Activated naive CD4-positive, alpha-beta T cell (primary cell): ENCODE measurements at places on chromosomes 6 and 20.

- no peak for DNase-seq
Measured at GRCh38 chr20:32664678-32665159, 9.0 kb downstream of the C20orf203 start.

DNA sequence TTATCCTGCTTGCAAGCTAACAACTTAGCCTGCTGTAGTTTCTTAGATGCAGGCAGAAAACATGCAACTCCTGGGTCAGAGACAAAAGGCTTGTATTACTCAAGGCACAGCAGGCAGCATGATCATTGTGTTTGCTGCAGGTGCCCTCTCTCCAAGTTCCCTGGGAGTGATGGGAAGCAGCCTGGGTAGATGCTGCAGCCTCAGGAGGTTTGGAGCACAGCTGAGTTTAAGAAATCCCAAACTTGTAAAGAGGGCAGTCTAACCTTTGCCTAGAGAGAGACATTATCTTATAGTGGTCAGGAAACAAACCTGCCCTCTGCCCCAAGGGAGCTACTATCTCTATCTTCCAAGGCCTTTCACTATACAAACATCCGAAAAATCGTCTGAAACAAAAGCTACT, 61.1 kb downstream of the PFDN4 start:
- DNase-seq: no peak

DNA sequence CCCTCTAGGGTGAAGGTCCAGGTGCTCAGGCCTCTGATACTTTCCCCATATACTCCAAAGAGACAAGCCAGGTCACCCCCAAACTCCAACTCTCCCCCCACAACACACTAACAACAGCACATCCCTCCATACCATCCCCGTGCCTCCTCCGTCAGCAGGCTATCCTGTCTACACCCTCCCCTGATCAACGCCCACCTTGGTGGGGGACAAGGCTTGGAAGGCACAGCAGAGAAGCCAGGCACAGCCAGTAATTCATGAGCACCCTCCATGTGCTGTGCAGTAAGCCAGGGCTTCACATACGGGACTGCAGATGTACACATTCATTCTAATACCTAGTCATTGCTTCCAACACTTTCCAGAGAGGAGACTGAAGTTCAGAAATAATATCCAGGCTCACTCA, 57.6 kb downstream of the TRERF1 start:
- DNase-seq: no peak

GRCh38 chr6:139638179-139638941, 263.9 kb upstream of the CITED2 start:
- DNase-seq: no peak

- DNase-seq: no peak
Measured at GRCh38 chr6:122098201-122098678, 301.2 kb upstream of the HSF2 start.

GRCh38 chr6:150537491-150537890, 62.2 kb upstream of the PLEKHG1 start:
- DNase-seq: no peak

GRCh38 chr20:31516651-31517050, 2.4 kb downstream of the HM13 start:
- no peak for DNase-seq

GRCh38 chr6:4379958-4380357, 244.6 kb upstream of the ECI2 start:
- no peak for DNase-seq

- no peak for DNase-seq
Measured at GRCh38 chr20:62056377-62056776, 9.3 kb downstream of the TAF4 start.

DNA sequence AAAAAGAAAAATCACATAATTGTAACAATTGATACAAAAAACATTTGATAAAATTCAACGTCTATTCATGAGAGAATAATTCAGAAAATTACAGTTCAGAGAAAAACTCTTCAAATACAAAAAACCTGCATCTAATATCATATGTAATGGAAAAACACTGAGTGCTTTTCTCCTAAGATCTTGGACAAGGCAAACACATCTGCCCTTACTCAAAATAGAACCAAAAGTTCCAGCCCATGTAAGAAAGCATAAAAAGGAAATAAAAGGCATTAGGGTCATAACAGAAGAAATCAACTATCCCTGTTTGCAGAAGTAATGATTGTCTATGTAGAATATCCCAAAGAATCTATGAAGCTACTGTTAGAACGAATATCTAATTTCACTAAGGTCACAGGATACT, 721.4 kb downstream of the RFPL4B start:
- DNase-seq: no peak

GRCh38 chr6:158645064-158646022, 800 bp upstream of the DYNLT1 start:
- DNase-seq: no peak

DNA sequence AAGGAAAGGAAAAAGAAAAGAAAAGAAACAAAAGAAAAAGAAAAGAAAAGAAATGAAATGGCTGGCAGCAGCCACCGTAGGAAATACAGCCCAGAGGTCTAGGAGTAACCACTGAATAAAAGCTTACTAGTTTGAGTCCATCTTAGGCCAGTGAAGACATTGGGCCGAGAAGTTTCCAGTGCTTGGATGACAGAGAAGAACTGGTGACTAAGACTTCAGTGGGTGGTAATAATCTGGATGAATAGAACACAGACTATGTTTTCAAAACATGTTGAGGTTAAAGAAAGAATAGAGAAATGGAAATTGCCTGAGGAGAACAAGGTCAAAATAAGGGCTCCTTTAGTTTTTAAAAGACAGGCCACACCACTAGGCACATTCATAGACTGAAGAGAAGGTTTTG, 198.8 kb downstream of the ATXN1 start:
- DNase-seq: no peak

GRCh38 chr6:52371656-52372191, 9.8 kb downstream of the PAQR8 start:
- no peak for DNase-seq

- DNase-seq: no peak
Measured at GRCh38 chr6:134689177-134689576, 260.7 kb downstream of the ALDH8A1 start.

- DNase-seq: no peak
Measured at GRCh38 chr20:63316502-63316921, 23.5 kb downstream of the COL20A1 start.

GRCh38 chr20:38253571-38253970, 7.0 kb downstream of the KIAA1755 start:
- no peak for DNase-seq

- DNase-seq: no peak
Measured at GRCh38 chr6:52551483-52552277, 25.2 kb downstream of the TRAM2 start.

- no peak for DNase-seq
Measured at GRCh38 chr20:24337551-24337950, 131.9 kb upstream of the SYNDIG1 start.

DNA sequence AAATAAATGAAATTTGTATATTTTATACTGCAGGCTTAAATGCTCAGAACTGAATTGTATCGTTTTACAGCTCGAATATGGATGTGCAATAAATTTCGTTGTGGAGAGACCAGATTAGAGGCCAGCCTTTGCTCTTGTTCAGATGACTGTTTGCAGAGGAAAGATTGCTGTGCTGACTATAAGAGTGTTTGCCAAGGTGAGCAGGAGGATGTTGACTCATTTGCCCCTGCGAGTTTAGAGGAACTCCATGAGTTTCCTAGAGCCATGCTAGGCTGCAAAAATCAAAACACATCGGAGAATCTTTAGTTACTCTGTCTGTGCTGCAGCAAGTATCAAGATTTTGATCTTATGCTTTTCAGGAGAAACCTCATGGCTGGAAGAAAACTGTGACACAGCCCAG, 15.4 kb downstream of the ENPP3 start:
- no peak for DNase-seq

GRCh38 chr6:158050955-158051354, 69.3 kb downstream of the SYNJ2 start:
- no peak for DNase-seq

DNA sequence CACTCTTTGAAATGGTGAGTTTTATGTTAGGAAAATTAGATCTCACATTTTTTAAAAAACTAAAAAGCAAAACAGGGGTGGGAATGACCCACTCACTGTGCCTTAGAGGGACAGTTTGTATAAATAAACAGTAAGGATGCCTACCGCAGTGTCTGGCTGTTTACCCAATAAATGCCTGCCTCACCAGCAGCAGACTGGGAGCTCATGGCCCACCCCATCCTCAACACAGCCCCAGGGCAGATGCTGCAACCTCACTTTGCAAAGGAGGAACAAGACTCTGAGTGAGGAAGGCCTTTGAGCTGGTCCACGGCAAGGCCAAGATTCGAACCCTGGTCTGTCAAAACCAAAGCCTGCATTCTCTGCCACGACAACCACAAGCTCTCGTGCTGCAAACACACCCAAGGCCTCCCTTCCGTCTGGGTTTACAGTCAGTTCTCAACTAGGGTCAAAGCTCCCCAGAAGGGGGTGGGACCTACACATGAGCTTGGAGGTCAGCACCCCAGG, 77.8 kb downstream of the BMP7 start:
- DNase-seq: no peak

DNA sequence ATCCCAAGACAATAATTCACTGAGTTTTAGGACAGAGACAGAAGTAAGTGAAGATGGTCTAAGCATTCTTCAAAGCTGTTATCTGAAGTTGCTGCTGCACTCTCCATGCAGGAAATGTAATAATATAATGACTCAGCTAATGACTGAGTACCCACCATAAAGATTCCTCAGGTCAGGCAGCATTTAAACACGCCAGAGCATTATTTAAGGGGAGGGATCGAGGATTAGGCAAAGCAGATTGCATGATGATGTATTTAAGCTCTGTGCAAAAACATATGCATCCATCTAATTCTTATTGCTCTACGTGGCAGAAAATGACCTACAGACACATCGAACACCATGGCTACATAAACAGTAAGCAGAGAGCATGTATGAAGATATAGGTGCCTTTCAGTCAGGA, 216.4 kb downstream of the UNC5CL start:
- DNase-seq: no peak

DNA sequence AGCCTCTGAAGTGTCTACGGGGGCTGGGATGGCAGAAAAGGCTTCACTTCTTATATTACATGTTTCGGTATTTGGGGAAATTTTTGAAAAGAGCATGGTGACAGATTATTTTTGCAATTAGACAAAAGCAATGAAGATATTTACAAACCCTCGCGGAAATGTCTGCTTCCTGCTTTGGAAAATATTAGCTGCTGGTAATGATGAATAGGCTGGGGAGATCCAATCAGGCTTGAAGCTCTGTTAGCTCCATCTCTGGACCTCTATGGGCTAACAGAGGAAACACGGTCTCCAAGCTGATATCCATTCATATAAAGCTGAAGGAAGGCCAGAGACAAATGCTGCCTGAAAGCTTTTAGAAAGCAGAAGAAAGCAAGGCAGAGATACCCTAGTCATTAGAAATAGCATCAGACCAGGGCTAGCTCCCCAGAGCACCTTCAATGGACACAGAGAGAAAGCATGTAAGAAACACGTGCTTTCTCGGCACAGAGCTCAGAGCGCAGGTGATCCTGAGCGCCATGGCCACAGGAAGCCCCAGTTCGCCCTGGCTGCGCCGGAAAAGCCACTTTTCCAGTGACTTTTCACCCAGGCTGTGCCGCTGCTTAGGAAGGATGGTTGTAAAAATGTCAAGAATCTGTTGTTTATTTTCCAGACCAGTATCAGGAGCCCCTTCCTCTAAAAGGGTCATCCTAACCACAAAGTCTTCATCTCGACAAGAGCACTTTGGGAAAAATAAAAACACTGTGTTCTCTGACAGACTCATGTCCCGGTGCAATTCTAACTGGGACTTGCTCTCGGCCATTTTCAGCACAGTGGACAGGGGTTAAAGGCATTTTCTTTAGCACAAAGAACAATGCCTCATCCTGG, 68.5 kb upstream of the NFATC2 start:
- DNase-seq: no peak

- peak; percentile 43 for DNase-seq
Measured at GRCh38 chr20:62143957-62144825, 622 bp downstream of the SS18L1 start.

DNA sequence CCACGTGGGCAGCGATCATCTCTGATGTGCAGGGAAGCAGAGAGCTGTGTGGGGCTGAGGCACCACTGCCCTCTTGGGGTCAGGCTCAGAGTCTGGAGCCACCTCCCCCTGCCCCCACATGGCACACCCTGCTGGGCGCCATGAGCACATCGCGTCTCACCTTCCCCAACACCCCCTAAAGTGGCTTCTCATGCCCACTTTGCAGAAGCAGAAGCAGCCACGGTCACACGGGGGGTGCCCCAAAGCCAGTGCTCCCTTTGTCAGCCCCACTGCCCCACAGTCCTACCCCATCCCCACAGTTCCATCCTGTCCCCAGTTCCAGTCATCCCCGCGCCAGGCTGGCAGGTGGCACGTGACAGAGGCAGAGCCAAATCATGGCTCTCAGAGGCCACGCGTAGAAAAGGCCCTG, 19.5 kb downstream of the SDCBP2 start:
- DNase-seq: no peak

DNA sequence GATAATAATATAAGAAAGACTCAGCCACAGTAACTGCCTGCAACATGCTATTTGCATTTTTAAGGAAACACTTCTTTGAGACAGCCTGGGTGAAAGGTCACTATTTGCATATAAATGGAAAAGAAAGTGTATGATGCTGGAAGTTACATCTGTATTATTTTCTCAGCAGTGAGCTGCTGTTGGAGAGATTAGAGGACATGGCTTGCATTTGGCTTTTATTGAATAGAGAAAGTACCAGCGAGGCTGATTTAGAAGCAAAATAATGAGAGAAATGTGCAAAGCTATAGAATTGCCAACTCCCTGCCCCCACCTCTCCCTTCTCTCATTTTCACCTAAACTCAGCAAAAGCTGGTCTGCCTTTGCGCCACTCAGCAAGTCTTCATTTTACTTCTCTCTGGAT, 12.7 kb downstream of the MYT1 start:
- no peak for DNase-seq

GRCh38 chr6:42030585-42031506, 19.5 kb upstream of the TAF8 start:
- DNase-seq: no peak

- DNase-seq: no peak
Measured at GRCh38 chr6:13474360-13474759, 13.0 kb downstream of the GFOD1 start.

DNA sequence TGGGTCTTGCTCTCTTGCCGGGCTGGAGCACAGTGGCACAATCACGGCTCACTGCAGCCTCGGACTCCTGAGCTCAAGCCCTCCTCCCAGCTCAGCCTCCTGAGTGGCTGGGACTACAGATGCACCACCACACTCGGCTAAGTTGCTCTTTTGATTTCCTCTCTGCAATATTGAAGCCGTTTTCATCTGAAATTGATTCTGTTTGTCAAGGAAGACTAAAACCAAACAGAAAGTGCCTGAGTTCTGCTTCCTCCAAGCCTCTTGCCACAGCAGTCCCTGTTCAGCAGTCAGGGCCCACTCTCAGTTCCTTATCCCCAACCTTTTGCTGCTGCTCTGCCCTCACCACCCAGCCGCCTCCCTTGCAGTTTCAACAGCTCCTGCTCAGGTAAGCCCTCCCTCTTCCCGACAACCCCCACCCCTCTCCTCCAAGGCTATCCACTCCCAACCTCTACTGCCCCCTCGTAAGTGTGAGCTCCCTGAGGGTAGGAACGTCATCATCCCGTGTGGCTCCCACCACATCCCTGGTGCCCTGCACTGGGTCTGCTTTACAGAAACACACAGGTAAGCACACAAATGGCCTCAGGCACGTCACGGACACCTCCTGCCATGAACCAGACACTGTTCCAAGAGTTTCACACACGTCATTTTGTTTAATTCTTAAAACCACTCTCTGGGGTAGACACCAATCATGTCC, 70.7 kb upstream of the TAB2 start:
- no peak for DNase-seq
